ENCODE measurements at places on chromosomes 7 and 10.

DNA sequence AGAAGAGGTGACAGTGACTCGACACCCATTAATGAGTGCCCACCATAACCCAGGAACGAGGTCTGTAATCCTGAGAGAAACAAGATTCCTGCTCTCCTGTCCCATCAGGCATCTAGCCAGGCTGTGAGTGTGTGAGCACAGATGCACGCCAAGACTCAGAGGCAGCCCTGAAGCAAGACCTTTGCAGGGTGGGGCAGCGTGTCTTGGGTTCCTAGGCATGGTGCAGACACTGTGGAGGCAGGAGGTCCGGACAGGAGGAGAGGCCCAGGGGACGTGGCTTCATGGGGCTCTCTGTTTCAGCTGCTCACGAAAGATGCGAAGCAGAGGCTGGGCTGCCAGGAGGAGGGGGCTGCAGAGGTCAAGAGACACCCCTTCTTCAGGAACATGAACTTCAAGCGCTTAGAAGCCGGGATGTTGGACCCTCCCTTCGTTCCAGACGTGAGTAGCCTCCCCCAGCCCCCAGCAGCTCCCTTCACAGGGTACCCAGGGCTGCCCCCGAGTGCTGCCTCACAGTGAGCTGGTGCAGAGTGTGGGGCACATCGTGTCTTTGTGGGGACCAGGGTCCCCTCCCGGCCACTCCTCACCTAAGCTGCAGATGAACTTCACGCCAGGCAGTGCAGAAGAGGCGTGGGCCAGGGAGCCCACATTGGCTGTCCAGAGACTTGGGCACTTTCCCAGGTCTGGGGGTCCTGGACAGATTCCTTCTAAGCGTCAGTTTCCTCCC lies 94.5 kb downstream of the RGS10 start:
- no peak for DNase-seq

- DNase-seq, result no peak
Observed at GRCh38 chr7:1810961-1811849, 141.1 kb downstream of the ELFN1 start.

- no peak for DNase-seq
Observed at GRCh38 chr10:85891472-85891871, 475.1 kb downstream of the GRID1 start.

GRCh38 chr10:110643653-110644597 lies at the start of gene RBM20:
Gene RBM20 (plus strand): TSS chr10:110644336. CDS start chr10:110644455, 119 bp downstream.
- no peak for DNase-seq

DNA sequence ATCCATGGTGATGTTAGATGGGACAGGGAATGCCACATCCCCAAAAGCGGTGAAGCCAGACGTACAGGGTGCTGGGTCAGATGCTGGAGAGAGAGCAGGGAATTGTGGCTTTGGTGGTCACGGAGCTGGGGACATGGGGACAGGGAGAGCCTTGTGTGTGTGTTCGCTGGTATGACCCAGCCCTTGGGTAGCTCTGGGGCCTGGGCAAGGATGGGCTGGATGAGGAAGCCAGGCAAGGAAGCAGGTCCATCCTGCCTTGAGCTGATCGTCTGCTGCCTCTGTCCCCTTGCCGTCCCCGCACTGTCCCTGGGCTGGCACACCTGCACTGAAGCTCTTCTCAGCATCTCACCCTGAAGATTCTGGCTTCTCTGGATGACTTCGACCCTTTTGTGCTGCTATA lies 15.4 kb upstream of the CLDN4 start:
- no peak for DNase-seq

GRCh38 chr7:13181216-13181615 lies 493.8 kb downstream of the ARL4A start:
- DNase-seq, result no peak

Data from CD8-positive, alpha-beta memory T cell (primary cell).